Type B pancreatic cell (in vitro differentiated cells): ENCODE measurements at places on chromosomes 6 and 20.

DNA sequence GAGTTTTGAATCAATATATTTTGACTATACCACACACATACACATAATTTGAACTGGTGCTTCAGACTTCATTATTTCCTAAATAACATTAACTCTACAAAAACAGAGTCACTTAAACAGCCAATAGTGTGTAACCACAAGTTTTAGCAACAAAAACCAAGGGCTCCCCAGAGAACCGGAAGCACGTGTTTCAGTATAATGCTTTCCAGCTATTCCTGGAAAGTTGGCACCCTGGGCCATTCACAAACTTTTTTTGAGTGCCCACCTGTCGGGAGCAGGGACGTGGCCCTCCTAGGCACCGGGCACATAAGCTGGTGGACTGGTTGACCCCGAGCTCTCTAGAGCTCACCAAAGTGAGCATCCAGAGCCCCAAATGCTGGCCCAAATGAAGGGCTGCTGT is 1.9 kb upstream of the SLC35D3 start:
- no peak for DNase-seq

DNA sequence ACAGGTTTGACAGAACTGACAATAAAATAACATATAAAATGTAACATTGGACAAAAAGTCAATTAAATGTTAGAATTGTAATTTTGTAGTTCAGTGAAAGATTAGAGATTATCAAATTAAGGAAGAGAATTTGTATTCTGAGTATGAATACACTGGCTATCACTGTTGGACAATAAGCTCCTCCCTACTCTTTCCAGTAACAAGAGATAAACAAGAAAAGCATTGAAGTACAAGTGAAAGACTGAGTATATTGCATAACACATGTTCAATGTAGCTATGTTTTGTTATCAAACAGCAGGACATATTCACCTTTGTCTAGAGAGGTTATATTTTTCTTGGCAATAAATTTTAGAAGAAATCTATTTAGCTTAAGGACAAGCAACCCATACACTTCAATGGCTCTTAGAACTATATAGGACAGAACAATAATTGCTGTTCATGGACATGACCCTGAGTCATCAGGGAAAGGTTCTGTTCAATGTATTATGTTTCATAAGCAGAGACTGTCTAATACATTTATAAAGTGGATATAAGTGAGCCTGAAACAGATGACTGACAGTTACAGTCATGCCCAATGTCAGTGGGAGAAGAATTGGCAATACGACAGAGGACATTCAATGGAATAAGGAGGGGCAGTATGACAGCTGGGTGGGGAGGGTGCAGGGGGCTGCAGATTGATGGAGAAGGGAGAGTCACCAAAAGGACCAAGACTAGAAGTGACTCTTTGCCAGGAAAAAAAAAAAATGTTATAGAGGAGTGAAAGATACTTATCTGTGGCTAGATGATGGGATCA is 520.4 kb downstream of the FRK start:
- DNase-seq: no peak

DNA sequence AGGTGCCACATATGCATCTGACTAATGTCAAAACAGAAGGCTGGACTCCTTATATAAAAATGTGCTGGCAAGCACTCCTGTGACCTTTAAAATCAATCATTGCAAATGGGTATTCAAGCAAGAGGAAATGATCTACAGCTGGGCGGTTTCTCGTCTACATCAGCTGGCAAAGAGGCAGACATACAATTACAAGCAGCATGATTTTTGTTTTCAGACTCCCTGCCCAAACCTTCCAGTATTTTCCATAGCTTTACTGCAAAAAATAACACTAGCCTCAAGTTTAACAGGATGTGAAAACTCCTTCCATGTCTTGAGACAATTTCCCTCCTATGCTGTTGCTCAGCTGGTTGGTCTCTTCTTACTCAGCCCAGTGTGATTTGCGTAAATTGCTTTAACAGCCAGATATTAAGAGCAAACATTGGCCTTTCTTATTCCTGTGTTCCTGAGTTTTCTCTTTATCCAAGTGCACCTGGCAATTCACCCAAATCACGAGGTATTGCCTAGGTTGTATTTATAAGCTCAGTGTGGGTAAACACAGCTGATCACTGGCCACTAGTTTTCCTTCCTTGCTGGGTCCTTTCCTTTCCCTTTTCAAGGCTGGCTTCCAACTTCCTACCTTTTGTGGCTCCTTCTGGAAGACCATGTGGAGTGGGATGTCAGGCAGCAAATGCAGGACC is 130.4 kb downstream of the MOXD1 start:
- no peak for DNase-seq

GRCh38 chr20:50682947-50683530 is 8.3 kb downstream of the RIPOR3 start:
- DNase-seq: no peak

GRCh38 chr6:139108378-139108777 is 26.5 kb upstream of the HECA start:
- no peak for DNase-seq
